Left renal cortex interstitium (tissue), 4 donors: ENCODE measurements at places on chromosomes 2 and 18.

DNA sequence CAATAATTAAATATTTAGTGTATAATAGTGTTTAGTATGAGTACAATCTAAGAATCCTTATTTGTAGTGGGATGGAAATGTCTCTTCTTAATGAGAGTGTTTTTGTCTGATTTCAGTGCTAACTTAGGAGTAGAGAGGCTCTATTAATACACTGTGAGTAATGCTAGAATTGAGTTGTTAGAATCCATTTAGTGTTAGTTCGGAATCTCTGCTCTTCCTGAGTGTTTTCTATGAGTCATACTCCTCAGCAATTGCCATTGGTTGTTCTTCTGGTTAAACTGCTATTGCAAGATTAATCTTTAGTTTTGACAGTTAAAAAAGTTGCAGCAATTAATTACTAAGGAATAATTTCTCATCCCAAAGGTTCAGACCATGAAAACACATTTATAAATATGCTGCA, 828.6 kb upstream of the POU3F3 start:
- DNase-seq, result no peak

DNA sequence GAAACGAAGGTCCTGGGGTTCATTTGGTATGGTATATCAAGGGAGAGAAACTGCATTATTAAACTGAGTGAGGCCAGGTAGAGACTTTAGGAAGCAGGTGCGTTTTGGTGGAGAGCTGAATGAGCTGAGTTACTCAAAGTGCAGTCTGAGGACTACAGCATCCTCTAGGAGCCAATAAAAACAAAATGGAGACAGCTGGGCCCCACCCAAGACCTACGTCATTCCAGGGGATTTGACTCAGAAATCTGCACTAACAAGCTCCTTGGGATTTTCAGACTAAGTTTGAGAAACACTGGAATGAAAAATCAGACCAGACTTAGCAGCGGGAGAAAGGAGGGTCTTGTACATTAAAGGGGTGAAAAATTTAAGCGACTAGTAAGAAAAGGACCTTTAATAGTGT, 131.5 kb downstream of the UXS1 start:
- DNase-seq, result no peak

DNA sequence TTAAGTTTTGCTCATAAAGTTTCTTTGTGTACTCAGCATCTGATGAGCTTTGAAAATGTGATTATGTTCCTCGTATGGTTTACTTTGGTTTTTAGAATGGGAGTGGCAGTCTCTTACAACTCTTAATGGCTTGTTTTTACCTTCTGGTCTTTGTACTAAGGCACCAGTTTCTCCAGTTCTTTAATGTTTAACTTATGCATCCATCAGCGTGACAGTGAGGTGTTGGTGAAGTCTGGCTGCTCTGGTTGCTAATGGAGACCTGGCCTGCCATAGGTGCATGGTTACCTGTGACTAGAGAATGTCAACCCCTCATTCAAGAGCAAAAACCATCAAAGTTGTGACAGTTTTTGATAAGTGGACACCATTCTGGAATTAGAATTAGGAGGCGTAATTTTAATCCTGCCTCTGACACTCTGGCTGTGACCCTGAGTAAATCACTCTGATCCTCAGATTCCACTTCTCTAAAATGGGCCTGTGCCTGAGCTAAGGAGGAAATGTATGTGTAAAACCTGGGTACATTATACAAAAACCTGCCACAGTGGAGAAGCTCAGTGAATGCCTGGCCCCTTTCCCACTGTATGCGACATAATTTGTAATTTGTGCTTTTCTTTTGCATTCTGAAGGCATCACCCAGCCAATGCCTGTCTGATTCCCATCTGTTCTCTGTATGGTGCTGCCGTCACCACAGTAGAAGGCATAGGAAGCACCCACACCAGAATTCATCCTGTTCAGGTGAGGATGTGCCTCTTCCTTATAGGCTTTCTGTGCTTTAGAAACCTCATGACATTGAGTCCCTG, 11.2 kb downstream of the AOX1 start:
- DNase-seq, result no peak

- DNase-seq, result no peak
Measured at GRCh38 chr18:50281972-50282520, 723 bp upstream of the MBD1 start.

GRCh38 chr2:227367427-227367795, 11.7 kb downstream of the TM4SF20 start:
- no peak for DNase-seq

GRCh38 chr18:48129621-48130082, 199.2 kb upstream of the SMAD2 start:
- DNase-seq, result peak; percentile 70

DNA sequence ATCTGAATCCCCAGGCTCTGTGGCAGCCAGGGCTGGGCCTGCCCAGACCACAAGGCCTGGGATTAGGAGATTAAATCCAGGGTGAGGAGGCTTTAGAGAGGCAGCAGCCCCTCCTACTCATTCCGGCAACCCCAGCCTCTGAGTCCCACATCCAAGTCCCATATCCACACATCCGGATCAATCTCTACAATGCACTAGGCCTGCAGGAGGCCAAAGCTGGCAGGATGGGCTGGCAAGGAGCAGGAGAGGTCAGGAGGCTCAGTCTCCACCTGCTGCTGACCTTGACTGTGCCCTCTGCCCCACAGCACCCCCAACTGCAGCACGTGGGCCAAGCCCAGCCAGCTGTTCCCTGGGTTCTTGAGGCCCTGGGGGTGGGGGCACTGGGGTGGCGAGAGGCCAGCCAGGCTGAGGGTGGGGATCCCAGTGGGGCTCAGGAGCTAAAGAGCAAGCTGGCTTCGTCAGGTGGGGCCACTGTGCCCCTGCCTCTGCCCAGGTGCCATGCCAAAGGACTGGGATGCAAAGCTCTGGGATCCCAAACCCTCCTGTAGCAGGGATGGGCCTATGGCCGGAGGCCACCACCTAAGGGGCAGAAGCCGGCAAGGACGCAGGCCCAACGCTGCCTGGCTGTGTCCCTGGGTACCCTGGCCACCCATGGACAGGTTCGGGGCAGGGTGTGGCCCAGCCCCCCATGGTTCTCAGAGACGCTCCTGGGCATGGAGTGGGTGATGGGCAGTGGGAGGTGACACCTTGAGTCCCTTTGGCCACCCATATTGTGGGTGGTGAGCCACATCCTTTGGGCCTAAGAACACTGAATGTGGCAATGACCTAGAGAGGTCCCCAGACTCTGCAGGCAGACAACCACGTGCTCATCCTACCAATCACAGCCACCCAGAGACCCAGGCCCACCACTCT, 3.2 kb downstream of the KIF1A start:
- no peak for DNase-seq

DNA sequence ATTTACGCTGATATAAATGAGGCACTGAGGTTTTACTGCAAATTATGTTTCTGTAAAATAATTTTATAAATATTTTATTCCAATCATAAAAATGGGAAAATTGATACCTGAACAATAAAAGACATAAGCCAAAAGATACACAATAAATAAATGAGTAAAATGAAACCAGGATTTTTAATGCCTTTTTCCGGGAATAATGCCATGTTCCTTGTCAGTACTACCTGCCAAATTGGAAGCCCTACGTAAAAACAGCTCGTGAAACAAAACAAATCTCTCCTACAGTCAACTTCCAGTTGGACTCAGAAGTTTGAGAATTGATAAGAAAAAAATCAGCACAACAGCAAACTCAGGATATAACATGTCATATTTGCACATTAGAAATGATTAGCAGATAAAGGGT, 18.0 kb downstream of the GALNT3 start:
- no peak for DNase-seq

DNA sequence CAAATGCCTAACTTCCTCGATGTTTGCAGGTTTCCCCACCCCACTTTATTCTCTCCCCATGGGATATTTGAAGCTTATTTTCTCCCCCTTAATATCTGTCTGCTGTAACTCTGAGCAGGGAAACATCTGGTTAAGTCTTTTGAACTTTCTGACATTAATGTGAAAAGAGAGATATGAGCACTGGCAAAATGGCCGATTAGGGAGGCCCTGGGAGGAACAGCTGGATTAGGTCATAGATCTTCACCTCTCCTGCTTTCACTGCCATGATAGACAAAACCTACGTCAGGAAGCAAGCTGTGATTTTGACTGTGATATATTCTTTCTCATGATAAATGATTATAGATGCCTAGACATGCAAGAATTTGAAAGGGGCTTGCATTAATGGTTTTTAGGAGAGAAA, 43.6 kb downstream of the LYPD6B start:
- no peak for DNase-seq

DNA sequence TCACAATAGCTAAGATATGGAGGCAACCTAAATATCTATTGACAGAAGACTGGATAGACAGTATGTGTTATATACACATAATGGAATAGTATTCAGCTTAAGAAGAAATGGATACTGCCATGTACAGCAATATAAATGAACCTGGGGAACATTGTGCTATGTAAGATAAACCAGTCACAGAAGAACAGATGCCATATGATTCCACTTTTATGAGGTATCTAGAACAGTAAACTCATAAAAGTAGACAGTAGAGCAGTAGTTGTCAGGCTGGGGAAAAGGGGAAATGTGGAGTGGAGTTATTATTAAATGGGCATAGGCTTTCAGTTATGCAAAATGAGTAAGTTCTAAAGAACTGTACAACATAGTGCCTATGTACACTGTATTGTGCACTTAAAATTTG, 1055.7 kb upstream of the TMEFF2 start:
- DNase-seq, result no peak

DNA sequence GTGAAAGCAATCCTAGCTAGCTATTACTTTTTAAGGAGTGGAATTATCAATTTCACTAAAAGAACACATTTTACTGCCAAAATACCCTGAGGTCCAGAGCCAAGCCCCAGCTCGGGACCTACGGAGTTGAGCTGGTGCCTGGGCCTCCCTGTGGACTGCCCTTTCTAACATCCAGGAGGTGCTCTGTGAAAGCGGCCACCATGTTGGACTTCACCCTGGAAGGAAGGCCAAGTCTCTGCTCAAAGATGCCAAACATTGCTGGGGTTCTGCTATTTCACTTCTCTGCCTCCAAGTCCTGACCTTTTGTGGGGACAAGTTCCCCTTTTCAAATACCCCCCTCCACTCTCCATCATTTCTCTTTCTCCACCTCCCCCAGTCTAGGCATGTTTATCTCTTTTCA, 498.7 kb upstream of the RAB6C start:
- no peak for DNase-seq

GRCh38 chr18:28120828-28121515, 56.0 kb downstream of the CDH2 start:
- DNase-seq, result no peak

DNA sequence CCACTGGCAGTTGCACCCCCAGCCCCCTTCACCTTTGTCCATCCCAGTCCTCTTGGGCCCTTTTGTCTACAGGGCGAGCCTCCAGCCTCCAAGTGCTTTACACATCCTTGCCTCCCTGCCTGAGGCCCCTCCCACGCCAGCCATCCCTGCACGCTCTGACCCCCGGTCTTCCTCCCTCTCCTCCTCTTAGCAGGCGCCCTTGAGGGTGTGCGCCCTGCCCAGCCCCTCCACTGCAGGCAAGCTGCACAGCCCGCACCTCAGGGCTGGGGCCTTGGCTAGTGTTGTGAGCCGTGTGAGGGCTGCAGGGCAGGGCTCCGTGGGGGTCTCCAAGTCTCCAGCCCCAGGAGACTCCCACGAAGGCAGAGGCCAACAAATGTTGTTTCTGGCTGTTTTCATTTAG, 6.9 kb downstream of the BOK start:
- no peak for DNase-seq
